Mesendoderm (in vitro differentiated cells): ENCODE measurements at places on chromosomes 16 and 17.

DNA sequence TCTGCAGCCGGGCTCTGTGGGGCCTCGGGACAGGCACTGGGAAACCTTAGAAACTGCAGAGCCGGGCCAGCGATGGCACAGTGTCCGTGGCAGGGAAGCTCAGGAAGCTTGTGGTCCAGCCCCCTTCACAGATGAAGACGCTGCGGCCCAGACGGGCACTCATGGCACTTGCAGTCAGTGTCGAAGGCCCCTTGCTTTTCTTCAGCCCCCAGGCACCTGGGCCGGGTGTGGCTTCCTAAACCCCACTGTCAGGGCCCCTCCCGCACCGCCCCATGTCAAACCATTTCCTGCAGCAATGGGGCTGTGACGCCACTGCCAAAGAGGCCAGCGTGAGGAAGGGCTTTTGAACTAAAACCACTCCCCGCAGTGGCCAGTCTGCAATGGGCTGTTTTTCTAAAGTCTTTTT is 164.0 kb downstream of the LAT start:
- DNase-seq = no peak

GRCh38 chr17:47807421-47807820 is 14.2 kb downstream of the OSBPL7 start:
- DNase-seq = no peak

DNA sequence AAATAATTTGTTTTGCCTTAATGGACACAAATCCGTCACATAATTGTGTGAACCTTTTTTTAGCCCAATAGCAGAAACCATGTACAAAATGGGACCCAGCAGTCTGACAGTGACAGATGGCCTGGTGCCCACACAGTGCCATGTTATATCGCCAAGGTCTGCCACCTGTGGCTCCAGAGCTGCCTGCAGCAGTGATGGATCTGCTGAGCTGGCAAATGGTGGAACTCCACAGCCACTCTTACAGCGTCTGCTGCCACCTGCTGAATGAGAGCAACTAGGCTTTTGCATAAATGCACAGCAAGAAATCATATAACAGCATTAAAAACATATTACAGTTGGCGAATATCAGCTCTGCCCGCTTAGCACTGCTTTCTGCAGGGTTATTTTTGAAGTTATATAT is 59.4 kb downstream of the NUP93 start:
- peak; percentile 40 for DNase-seq

GRCh38 chr17:55965051-55965450 is 188.2 kb upstream of the ANKFN1 start:
- no peak for DNase-seq

GRCh38 chr17:49343273-49343672 is 18.8 kb downstream of the ZNF652 start:
- DNase-seq = no peak

- no peak for DNase-seq
Measured at GRCh38 chr17:3572231-3572630, 14.6 kb upstream of the TRPV3 start.

DNA sequence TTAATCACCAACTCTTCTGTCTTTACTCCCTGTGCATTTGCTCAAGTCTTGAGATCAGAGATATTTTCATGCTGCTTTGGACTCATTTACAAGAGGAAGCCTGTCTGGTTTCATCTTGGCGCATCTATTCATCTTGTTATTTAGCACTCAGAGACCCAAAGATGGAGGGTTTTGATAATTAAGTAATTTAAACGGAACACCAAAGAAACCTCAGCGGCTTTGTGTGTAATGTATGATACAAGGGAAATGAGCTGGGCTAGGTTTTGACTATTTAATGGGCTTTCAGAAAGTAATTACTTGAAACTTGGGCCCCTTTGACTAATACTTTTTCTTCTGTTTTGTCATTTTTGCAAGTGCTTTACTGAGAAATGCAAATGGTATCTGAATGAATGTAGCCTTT is 66.2 kb upstream of the CACNG3 start:
- no peak for DNase-seq

DNA sequence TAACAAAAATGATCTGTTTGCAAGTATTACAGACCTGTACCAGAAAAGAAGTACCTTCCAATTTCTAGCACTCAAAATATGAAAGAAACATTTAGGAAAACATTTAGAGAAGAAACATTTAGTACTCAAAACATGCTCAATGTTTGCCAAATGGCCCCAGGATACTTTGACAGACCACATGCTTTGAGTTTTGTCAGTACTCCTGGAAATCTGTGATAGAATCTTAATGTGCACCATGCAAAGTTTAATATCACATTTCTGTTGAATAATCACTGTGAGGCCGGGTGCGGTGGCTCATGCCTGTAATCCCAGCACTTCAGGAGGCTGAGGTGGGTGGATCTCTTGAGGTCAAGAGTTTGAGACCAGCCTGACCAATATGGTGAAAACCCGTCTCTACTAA is 8.5 kb upstream of the ZC3H7A start:
- no peak for DNase-seq

GRCh38 chr16:50613281-50613963 is 65.2 kb downstream of the NKD1 start:
- DNase-seq = no peak

GRCh38 chr16:54136276-54136625 is 150.3 kb downstream of the IRX3 start:
- DNase-seq = no peak

- DNase-seq = no peak
Measured at GRCh38 chr17:83173914-83174361, 94.5 kb downstream of the METRNL start.

GRCh38 chr17:1658100-1658499 is 8.4 kb upstream of the RILP start:
- no peak for DNase-seq
